ENCODE measurements at places on chromosomes 12 and 14. TPM values are rescaled to one million over a fixed set of nuclear protein-coding genes. Genes with fewer than 3 reads are reported as not detected.

GRCh38 chr12:126591533-126591932 is 1526.3 kb downstream of the AACS start:
- H3K36me3 ChIP-seq = no peaks in the 10 kb centered on the region
- no peaks in the 10 kb centered on the region for H3K27me3 ChIP-seq
- H3K4me1 ChIP-seq = no peaks in the 10 kb centered on the region
- no peak overlapping the region for H3K27ac ChIP-seq
- no peak overlapping the region for H3K4me3 ChIP-seq

- no peaks in the 10 kb centered on the region for H3K4me1 ChIP-seq
- no peak for DNase-seq
- no peak overlapping the region for H3K27ac ChIP-seq
- no peak overlapping the region for H3K4me3 ChIP-seq
- H3K27me3 ChIP-seq = no peaks in the 10 kb centered on the region
- peaks cover 11% of the 10 kb centered on the region for H3K36me3 ChIP-seq
Measured at GRCh38 chr12:118023301-118023860, 6.9 kb downstream of the RFC5 start.

DNA sequence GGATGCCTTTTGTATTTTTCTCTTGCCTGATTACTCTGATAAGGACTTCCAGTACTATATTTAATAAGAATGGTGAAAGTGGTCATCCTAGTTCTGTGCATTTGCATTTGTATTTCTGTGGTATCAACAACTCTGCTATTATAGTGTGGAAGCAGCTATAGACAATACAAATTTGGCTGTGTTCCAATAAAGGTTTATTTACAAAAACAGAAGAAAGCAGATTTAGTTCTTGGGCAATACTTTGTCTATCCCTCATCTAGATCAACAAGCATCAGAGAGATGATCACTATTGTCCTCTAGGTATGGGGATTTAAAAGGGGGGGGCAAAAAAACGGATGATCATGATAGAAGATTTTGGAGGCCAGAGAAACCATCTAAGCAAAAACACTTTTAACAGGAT is 19.1 kb upstream of the BTG1 start:
- H3K36me3 ChIP-seq = no peaks in the 10 kb centered on the region
- H3K4me1 ChIP-seq = no peaks in the 10 kb centered on the region
- no peak for DNase-seq
- H3K27me3 ChIP-seq = no peaks in the 10 kb centered on the region

DNA sequence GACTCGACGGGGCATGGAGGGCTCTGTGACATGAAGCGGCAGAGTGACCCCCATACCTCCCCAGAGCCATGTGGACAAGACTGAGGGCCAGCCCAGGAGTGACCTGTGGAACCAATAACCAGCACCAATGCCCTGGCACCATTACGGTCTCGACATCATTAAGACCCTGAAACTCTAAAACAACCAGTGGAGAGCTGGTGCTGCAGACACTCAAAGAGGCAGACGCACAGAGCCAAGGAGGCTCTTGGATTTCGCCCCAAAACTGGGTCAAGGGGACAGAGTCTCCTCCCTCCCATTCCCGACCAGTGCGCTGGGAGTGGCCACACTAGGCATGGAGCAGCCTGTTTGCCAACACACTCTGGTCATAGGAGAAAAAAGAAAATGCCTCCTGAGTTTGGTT is 41.6 kb upstream of the VASH1 start:
- no peak overlapping the region for H3K4me3 ChIP-seq
- peaks cover 2% of the 10 kb centered on the region for H3K4me1 ChIP-seq
- no peaks in the 10 kb centered on the region for H3K27me3 ChIP-seq
- no peak overlapping the region for H3K27ac ChIP-seq

- peak; percentile 90 for DNase-seq
- H3K4me3 ChIP-seq = no peak overlapping the region
- peak overlapping the region; percentile 22 for H3K27ac ChIP-seq
- peaks cover 14% of the 10 kb centered on the region for H3K4me1 ChIP-seq
- H3K36me3 ChIP-seq = no peaks in the 10 kb centered on the region
Measured at GRCh38 chr14:61462566-61463193, 141.3 kb downstream of the PRKCH start.

DNA sequence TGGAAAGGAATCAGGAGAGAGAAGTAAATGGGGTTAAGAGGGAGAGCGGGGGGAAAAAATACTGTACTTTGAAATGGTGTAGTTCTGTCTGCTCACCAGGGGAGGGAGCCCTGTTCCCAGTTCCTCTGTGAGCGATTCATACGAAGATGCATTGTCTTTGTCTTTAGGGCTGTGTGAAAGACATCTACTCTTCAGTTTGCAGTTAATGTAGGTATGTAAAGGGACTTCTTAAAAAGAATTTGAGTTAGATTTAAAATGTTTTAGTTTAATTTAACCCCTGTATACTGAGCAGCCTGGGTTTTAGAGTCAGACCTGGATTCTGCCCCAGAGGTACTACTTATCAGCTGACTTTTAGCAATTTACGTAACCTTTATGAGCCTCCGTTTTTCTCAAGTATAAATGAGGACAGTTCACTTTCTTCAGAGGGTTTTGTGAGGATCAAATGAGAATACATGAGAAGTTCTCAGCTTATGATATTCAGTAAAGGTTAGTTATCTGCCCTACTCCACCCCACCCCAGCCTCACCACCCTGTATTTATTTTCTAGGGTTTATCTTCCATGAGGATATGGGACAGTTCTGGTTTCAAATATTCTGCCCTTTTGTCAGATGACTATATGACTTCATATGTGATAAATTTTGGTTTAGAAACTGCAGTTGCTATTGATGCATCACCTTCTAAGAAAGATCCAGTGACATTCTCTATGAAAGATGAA is 82.5 kb upstream of the EVL start:
- DNase-seq = peak; percentile 52
- no peaks in the 10 kb centered on the region for H3K27me3 ChIP-seq
- no peak overlapping the region for H3K4me3 ChIP-seq
- H3K27ac ChIP-seq = no peak overlapping the region
- H3K36me3 ChIP-seq = no peaks in the 10 kb centered on the region
- H3K4me1 ChIP-seq = no peaks in the 10 kb centered on the region

DNA sequence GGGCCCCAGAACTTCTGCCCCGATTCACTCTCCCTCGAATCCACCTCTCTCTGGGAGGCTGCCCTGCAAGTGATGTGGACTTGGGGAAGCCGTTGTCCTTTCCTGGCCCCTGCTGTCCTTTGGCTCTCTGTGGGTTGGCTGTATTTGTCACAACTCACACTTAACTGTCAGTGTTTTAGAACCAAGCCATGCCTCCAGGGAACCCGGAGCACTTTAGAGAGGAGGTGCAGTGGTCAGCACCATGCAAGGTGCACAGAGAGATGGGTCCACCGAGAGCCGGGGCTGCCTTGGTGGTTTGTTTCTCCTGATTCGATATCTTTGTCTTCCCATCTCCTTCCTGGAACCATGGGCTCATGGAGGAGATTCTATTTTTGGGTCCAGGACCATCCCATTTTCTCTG is 129.5 kb upstream of the RTL1 start:
- no peak for DNase-seq
- H3K4me1 ChIP-seq = no peaks in the 10 kb centered on the region
- no peak overlapping the region for H3K4me3 ChIP-seq
- H3K36me3 ChIP-seq = peaks cover 9% of the 10 kb centered on the region
- H3K27me3 ChIP-seq = no peaks in the 10 kb centered on the region

DNA sequence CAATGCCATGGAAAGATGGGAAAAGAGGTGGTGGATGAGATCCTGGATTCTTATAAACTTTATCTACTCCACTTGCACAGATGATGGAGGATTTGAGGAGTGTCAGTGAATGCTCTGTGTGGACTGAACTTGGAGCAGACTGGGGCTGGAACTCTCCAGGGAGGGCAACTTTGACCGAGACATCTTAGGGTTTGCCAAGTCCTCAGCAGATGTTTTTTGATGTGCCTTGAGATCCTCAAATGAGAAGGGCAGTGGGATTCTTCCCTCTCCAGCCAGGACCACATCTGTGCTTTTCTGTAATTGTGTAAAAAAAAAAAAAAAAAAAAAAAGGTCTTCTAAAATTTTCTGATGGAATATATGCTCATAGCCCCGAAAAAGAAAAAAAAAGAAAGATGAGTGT is 23.0 kb upstream of the MYL2 start:
- H3K4me1 ChIP-seq = no peaks in the 10 kb centered on the region
- H3K27me3 ChIP-seq = no peaks in the 10 kb centered on the region
- H3K4me3 ChIP-seq = no peak overlapping the region
- no peak for DNase-seq

DNA sequence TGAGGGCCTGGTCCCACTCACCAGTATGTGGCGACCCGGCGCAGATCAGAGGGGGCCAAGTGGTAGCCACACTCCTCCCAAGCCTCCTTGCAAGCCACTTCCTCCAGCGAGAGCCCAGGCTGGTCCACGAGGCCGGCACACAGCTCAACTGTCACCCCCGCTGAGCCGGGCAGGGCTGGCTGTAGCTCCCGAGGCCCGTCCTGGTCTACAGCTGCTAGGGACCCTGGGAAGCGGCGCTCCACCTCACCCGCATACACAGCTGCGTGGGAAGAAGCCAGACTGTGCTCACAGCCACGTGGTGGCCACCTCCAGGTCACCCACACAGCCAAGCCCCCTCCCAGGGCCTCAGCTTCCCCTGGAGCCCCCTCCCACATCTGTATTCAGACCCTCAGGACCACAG is 4.6 kb downstream of the NUDT14 start:
- no peak overlapping the region for H3K27ac ChIP-seq
- no peaks in the 10 kb centered on the region for H3K27me3 ChIP-seq
- no peaks in the 10 kb centered on the region for H3K4me1 ChIP-seq
- no peak for DNase-seq

GRCh38 chr12:113310489-113310888 is 24.4 kb downstream of the SLC8B1 start:
- no peaks in the 10 kb centered on the region for H3K4me1 ChIP-seq
- peaks cover 4% of the 10 kb centered on the region for H3K36me3 ChIP-seq
- no peak overlapping the region for H3K4me3 ChIP-seq
- no peak overlapping the region for H3K27ac ChIP-seq
- H3K27me3 ChIP-seq = no peaks in the 10 kb centered on the region

GRCh38 chr12:25496098-25496587 is 56.9 kb downstream of the LMNTD1 start:
- peak; percentile 34 for DNase-seq
- no peak overlapping the region for H3K27ac ChIP-seq
- H3K4me3 ChIP-seq = no peak overlapping the region
- peaks cover 5% of the 10 kb centered on the region for H3K4me1 ChIP-seq
- no peaks in the 10 kb centered on the region for H3K36me3 ChIP-seq

DNA sequence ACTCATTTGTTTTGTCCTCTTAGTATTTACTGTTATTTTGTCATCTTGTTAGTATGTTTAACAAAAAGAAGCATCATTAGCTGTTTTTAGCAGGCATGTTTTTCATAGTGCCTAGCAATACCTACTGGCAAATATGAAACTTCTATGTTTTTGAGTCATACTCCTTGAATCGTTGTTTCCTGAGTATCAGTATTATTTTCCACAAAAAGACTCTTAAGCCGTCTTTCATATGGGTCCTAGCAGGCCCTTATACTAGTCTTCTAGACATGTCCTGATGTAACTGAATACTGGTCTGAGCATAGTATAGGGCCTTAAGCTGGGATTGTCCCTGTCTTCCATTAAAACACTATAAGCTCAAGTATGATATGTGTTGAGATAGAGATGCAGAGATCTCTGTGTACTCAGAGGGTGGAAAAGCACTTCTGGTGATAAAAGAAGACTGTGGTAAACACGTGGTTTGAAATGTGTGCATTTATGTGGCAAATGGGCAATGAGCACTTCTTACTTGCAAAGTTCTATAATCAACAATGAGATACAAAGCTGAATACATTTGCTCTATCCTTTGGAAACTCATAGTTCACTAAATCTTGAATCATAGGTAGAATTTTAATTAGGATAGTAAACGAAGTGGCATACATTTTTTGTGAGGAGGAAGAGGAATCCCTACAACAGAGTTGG is 348.8 kb downstream of the PDZRN4 start:
- no peaks in the 10 kb centered on the region for H3K36me3 ChIP-seq
- H3K4me3 ChIP-seq = no peak overlapping the region
- H3K27me3 ChIP-seq = no peaks in the 10 kb centered on the region
- DNase-seq = no peak
- H3K4me1 ChIP-seq = no peaks in the 10 kb centered on the region

DNA sequence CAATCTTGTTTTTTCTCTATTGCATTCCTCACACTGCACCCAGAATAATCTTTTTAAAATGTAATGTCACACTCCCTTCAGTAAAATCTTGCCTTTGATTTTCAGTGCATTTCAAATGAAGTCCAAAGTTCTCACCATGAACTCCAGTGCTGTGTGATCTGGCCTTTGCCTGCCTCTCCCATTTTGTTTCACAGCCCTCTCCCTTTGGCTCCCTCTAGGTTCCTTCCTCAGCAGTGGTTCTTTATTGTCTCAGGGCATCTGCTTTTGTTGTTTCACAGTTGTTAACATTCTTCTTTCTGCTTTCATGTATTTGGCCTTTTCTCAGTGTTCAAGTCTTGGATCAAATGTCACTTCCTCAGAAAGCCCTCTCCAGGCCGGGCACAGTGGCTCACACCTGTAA is 84.5 kb upstream of the AMN1 start:
- H3K27ac ChIP-seq = no peak overlapping the region
- H3K36me3 ChIP-seq = no peaks in the 10 kb centered on the region
- DNase-seq = no peak
- H3K27me3 ChIP-seq = no peaks in the 10 kb centered on the region

GRCh38 chr12:17456486-17456885 is 633.5 kb downstream of the RERGL start:
- no peak overlapping the region for H3K4me3 ChIP-seq
- no peaks in the 10 kb centered on the region for H3K27me3 ChIP-seq
- no peak overlapping the region for H3K27ac ChIP-seq
- H3K36me3 ChIP-seq = no peaks in the 10 kb centered on the region
- no peak for DNase-seq

- no peak overlapping the region for H3K4me3 ChIP-seq
- DNase-seq = no peak
- no peaks in the 10 kb centered on the region for H3K27me3 ChIP-seq
- no peak overlapping the region for H3K27ac ChIP-seq
- no peaks in the 10 kb centered on the region for H3K4me1 ChIP-seq
Measured at GRCh38 chr14:35281341-35281740, 10.8 kb upstream of the PSMA6 start.

PRKCH gene
- total RNA-seq = 5.4 TPM

KRT82 gene
- not detected for total RNA-seq

STXBP6 gene
- total RNA-seq = 4.5 TPM

SLCO1B1 gene
- not detected for total RNA-seq

SYNDIG1L gene
- not detected for total RNA-seq

LRRC10 gene
- not detected for total RNA-seq

PTGDR gene
- not detected for total RNA-seq

SERPINA6 gene
- total RNA-seq = not detected

All from fibroblast of lung (primary cell).